ENCODE measurements at places on chromosomes 1 and 21. TPM values are rescaled to one million over a fixed set of nuclear protein-coding genes. Genes with fewer than 3 reads are reported as not detected.

GRCh38 chr1:244603498-244603897 lies 49.4 kb upstream of the DESI2 start:
- peaks cover 16% of the 10 kb centered on the region for H3K4me1 ChIP-seq
- DNase-seq = no peak
- H3K27ac ChIP-seq = no peak overlapping the region
- peaks cover 14% of the 10 kb centered on the region for H3K27me3 ChIP-seq

DNA sequence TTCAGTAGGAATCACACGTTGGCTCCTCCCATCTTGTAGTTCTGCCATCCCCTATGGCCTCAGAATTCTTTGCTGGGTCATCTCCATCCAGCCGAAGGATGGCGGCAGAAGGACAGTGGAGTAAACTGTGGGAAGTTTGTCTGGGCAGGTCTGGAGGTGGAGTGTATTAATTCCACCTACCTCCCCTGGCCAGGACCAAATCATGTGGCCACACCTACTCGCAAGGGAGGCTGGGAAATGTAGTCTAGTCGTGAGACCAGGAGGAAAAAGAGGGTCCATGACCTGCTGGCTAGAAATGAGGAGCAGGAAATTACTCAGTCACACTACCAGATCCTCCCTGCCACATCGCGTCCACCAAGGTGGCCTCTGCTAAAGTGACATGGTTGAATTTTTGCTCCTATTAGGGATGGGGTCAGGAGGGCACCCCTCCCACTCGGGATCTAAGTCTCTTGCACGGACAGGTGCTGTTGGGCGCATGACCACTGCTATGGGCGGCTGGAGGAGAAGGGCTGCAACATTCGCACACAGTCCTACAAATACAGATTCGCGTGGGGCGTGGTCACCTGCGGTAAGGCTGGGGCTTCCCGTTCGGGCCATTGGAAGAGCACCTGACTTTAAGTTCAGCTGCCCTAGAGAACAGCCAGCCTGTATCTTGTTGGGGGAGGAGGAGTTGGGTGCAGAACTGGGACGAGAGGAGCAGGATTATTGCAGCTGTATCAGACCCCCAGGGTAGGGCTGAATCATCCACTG lies 19.5 kb downstream of the PLA2G5 start:
- H3K4me1 ChIP-seq = no peaks in the 10 kb centered on the region
- no peak overlapping the region for H3K27ac ChIP-seq
- no peaks in the 10 kb centered on the region for H3K36me3 ChIP-seq
- no peak overlapping the region for H3K4me3 ChIP-seq
- no peak for DNase-seq

- H3K4me3 ChIP-seq = no peak overlapping the region
- DNase-seq = no peak
- no peak overlapping the region for H3K27ac ChIP-seq
- no peaks in the 10 kb centered on the region for H3K36me3 ChIP-seq
- peaks cover 6% of the 10 kb centered on the region for H3K27me3 ChIP-seq
Measured at GRCh38 chr1:182003953-182004586, 57.4 kb downstream of the ZNF648 start.

DNA sequence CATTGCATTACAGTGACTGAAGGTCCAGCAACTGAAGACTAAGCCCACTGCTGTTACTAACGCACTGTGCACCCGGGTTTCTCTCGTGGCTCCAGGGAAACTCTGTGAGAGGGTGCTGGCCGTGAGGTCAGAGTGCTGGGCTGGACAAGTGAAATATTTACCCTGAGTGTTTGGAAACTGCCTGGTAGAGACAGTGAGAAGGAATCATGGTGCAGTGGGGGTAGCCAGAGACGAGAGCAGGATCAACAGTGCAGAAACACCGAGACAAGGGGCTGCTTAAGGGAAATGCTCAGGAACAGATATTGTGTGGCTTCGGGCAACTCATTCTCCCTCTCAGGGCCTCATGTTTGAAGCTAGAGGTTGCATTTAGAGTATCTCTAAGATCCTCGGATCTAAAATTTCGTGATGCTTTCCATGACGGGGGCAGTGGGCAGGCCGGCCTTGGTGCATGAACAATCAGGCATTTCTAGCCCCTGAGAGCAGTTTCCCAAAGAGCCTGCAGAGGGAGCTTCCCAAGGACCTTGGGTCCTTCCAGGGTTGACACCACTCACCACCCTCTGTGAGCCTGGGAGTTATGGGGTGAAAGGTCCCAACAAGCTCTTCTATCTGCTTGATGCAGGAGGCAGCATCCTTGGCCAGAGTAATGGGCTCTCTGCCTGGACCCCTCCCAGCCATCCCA lies 9.7 kb downstream of the CD2 start:
- H3K4me1 ChIP-seq = peaks cover 96% of the 10 kb centered on the region
- peak overlapping the region; percentile 99 for H3K27ac ChIP-seq
- DNase-seq = peak; percentile 67
- peaks cover 99% of the 10 kb centered on the region for H3K36me3 ChIP-seq

GRCh38 chr1:15958111-15958510 lies 17.8 kb downstream of the ZBTB17 start:
- H3K27me3 ChIP-seq = no peaks in the 10 kb centered on the region
- DNase-seq = no peak
- no peak overlapping the region for H3K4me3 ChIP-seq
- H3K27ac ChIP-seq = no peak overlapping the region

GRCh38 chr1:113178106-113178505 lies 105.1 kb downstream of the LRIG2 start:
- no peaks in the 10 kb centered on the region for H3K4me1 ChIP-seq
- H3K27me3 ChIP-seq = peaks cover 39% of the 10 kb centered on the region
- H3K27ac ChIP-seq = no peak overlapping the region
- DNase-seq = no peak
- H3K36me3 ChIP-seq = no peaks in the 10 kb centered on the region

DNA sequence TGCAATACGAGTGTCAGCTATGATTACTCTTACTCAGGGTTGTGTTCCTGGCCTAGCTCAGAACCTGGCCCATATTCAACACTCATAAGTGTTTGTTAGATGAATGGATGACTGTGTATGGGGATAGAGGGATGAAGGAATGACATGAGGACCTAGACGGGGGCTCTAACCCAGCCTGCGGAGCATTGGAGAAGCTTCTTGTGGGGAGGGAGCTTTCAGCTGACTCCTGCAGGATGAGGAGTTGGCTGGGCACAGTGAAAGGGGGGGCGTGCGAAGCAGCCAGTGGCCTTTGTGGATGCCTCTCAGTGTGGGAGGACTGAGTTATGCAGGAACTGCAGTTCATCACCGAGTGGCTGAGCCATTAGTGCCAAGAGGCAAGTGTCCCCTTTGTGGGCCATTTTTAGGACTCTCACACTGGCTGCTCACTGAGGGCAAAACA lies 1.2 kb upstream of the EXTL1 start:
- peaks cover 10% of the 10 kb centered on the region for H3K27me3 ChIP-seq
- no peak overlapping the region for H3K4me3 ChIP-seq
- peaks cover 7% of the 10 kb centered on the region for H3K4me1 ChIP-seq
- DNase-seq = no peak
- H3K27ac ChIP-seq = no peak overlapping the region

DNA sequence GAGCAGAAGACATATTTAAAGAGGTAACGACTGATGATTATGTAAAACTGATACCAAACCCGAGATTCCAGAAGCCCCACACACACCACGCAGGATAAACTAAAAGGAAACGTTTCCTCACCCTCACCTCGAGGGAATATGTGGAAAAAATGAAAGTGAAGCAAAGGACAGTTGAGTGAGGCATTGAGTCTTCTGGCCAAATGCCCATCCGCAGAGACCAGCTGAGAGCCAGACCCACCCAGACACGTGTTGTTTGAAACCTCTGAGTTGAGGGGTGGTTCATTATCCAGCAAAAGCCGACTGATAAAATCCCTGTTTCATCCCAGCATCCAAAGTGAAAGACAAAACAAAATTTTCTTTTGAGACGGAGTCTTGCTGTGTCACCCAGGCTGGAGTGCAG lies 29.6 kb upstream of the PCBP3 start:
- no peak overlapping the region for H3K27ac ChIP-seq
- H3K4me1 ChIP-seq = peaks cover 18% of the 10 kb centered on the region
- DNase-seq = no peak
- peaks cover 19% of the 10 kb centered on the region for H3K27me3 ChIP-seq
- no peaks in the 10 kb centered on the region for H3K36me3 ChIP-seq
- H3K4me3 ChIP-seq = no peak overlapping the region

The PRR9 gene
- total RNA-seq = not detected

The SHISAL2A gene
- total RNA-seq = 11.4 TPM

The C1orf74 gene
- total RNA-seq = 2.1 TPM

The CD247 gene
- 242 TPM for total RNA-seq

The MATN1 gene
- not detected for total RNA-seq

The POFUT2 gene
- 25.1 TPM for total RNA-seq

The OR2L13 gene
- total RNA-seq = not detected

Measured in activated CD4-positive, alpha-beta memory T cell treated with anti-CD3 and anti-CD28 coated beads, Interleukin-2, amount 10 ng/mL, durations not matched to agents 7 days and 5 days (primary cell).